ENCODE measurements at places on chromosomes 12 and 14.
A peak's percentile ranks its signal among the peaks of the same experiment; 100 is the strongest.

DNA sequence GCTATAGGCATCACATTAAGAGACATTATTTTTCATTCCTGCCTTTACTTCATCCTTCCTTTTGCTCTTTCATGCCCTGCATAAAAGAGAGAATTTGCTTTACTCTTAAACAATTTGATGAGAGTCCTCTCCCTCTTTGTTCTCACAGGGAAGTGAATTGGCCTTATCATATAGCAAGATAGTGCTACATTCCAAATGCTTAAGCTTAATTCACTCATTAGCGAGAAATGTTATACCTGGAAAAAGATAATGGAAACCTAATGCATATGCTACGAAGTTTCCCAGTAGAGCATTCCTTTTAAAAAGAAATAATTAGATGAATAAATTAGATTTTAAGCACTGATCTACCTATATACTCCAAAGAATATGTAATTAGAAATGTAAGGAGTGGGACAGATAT, 798.8 kb downstream of the C12orf50 start:
- DNase-seq, result no peak

DNA sequence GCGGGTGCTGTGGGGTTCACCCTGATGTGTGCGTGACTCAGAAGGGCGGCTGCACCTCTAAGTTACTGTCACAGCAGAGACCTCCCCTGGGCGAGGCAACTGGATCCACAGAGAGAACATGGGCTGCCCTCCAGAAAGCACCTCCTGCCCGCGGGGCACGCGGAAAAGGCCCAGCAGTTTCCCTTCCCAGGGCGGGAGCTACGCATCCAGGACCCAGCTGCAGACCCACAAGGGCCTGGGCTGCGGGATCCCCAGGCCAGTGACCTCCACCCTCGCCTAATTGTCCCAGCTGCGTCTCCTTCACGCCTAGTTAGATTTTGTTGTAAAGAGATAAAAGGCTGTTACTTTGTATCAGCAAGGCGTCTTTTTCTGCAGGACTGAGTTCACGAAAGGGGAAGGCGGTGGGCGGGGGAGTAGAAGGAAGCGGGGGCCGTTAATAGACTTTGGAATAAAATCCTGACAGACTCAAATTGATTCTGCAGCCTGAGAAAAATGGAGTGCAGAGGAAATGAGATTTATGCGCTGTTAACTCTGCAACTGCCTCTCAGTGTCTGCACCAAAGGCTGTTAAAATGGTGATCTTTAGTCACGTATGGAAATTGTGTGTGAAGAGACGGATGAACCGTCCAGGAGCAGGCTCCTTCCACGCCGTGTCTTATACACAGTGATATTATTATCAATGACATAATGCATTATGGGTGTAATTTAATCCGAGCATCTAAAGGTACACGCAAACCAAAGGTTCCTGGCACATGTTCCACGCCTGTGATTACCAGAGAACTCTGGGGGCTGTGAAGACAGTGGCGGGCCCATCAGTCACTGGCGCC, 65.9 kb upstream of the FBRSL1 start:
- DNase-seq, result no peak

GRCh38 chr14:72709916-72710611, 183.8 kb downstream of the DPF3 start:
- DNase-seq, result no peak

DNA sequence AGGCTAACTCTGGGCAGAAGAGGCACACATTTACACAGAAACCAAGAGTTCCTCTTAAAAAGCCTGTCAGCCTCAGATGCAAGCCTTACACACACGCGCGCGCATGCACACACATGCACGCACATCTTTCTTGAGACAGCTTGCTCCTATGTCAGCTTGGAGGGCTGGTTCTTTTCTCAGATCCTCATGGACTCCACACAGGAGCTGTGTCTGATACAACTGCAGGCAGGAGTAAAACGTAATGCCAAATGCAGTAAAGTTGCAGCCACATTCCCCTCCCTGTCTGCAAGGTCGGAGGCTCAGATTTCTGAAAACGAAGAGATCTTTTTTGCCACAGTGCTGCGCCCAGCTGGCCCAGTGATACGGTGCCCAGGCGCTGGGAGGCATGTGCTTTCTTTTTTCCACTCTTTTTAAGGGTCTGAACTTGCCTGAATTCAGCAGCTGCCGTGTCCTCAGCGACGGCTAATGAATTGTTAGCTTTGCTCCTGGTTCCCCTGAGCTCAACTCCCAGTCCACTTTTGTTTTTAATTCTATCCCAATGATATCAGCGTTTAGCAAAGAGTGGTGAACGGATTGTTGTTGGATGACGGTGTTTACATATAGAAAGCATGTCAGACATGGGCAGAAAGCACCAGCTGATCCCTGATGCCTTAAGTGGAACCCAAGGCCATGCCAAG, 72.9 kb upstream of the FOXN3 start:
- DNase-seq, result peak; percentile 42

- peak; percentile 61 for DNase-seq
Observed at GRCh38 chr14:104639885-104640548, 35.4 kb upstream of the TMEM179 start.

GRCh38 chr12:27969624-27970400, 2.7 kb downstream of the PTHLH start:
- peak; percentile 59 for DNase-seq

GRCh38 chr14:103736546-103737431, 21.2 kb downstream of the ZFYVE21 start:
- no peak for DNase-seq

DNA sequence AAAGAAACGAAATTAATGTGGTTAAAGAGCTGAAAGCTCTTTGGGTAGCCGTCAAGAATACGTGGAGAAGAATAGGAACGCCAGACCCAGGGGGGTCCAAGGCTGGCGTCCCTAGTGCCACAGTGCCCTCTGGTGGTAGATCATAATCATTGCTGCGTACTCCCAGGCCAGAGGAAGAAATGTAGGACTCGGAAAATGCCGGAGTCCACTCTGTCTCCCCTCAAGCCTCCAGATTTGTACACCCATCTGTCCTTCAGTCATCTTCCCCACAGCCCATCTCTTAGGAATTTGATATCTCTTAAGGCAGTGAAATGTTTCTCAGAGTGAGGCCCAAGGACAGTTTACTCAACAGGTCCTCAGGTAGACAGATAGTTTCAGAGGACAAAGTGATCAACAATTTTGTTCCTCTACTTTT, 25.4 kb upstream of the PLEKHG6 start:
- DNase-seq, result peak; percentile 73

GRCh38 chr14:90442388-90442787, 45.6 kb downstream of the CALM1 start:
- no peak for DNase-seq

DNA sequence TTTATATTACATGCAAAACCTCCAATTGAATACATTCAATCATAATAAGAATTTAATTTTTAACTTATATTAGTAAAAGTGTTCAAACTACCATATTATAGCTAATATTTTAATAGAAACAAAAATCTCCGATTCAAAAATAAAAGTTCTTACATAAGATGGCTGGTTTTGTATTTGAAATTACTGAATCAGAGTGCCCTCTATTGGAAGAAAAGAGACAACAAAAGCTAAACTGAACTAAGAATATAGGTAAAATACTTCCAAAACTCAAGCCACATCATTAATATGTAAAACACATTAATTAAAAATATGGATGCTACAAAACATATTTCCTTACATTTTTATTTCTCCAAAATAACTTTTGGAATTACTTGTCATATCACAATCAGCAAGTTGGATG, 120.3 kb downstream of the GARIN6 start:
- peak; percentile 37 for DNase-seq

DNA sequence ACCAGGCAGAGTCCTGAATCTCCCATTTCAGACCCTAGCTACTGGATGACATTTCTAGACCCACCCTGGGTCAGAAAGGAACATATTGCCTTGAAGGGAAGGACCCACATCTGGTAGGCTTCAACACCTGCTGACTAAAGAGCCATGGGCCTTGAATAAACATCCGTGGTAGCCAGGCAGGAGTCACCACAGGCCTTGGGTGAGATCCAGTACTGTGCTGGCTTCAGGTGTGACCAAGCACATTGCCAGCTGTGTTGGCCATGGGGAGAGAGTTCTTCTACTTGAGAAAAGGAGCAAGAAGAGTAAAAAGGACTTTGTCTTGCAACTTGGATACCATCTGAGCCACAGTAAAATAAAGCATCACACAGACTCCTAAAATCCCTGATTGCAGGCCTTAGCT, 332.6 kb downstream of the SLC16A7 start:
- DNase-seq, result no peak

DNA sequence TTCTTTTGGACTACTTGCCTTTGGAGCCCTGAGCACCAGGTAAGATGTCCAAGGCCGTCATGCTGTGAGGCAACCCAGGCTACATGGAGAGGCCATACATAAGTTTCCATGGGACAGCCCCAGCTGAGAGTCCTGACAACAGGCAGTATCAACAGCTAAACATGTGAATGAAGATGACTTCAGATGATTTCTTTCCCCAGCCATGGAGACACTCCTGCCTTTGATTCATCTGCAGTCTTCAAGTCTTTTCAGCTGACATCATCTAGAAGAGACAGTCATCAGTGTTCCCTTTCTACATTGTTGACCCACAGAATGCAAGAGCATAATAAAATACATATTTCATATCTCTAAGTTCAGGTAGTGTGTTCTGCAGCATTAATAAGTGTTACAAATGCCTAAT, 398.7 kb downstream of the BTG1 start:
- no peak for DNase-seq

DNA sequence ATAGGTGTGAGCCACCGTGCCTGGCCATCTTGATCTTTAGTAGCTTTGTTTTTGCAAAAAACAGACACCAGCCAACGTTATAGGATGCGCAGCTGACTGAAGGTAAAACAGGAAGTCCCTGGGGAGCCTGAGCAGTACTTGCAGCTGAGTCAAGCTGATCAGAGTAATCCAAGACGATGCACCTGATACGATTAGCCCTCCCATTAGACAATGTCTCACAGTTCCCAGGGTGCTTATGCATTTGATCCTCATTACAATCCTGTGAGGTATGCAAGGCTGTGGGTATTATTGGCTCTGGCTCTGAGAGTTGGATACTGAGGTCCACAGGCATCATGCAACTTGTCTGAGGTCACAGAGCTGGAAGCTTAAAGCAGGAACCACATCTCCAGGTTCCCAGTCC, 8.1 kb downstream of the KRT18 start:
- no peak for DNase-seq

- no peak for DNase-seq
Observed at GRCh38 chr12:103748002-103748401, 93.0 kb downstream of the NT5DC3 start.

- peak; percentile 67 for DNase-seq
Observed at GRCh38 chr14:39015360-39015961, 87.6 kb downstream of the SEC23A start.

- peak; percentile 43 for DNase-seq
Observed at GRCh38 chr14:105019861-105020814, 745 bp downstream of the CDCA4 start.

- DNase-seq, result no peak
Observed at GRCh38 chr12:67617629-67618028, 30.9 kb upstream of the DYRK2 start.

GRCh38 chr14:64569138-64569631, 19.4 kb downstream of the PPP1R36 start:
- DNase-seq, result peak; percentile 85

DNA sequence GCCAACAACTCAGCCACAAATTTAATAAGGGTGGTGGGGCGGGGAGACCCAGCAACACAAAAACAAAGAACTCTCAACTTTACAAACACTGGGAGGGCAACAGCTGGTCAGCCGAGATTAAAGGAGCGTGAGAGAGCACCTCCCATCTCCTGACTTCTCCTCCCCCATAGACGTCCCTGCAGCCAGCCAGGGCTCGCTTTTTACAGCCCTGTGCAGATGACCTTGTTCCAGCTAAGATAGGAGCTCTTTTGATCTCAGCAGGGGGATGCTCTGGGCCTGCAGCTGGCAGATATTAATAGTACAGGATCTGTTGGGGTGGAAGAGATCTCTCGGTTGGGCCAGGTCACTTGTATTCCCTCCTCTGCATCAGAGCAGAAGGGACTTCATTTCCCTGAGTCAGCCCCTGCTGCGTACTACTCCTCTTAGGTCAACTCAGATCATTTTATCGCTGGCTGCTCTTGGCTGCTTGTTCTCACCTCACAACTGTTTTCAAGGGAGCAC, 475.8 kb downstream of the RAD51B start:
- DNase-seq, result no peak

GRCh38 chr12:117360551-117361346, 677 bp downstream of the NOS1 start:
- no peak for DNase-seq

DNA sequence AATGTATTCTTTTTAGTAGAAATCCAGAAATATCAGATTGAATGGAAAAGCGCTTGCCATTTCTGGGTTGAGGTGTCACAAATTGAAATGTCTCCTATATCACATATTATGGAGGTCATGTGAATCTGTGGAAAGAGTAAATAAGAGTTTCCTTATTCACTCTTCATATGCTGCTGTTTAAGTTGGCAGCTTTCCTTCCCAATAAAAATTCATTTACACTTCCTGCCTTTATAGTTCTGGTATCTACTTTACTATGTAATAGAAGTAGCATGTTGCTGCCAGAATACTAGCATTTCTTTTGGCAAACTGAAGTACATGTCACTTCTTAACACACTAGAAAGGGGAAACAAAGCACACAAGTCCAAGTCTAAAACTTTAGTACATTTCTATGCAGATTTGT, 60.8 kb downstream of the SDR9C7 start:
- no peak for DNase-seq

DNA sequence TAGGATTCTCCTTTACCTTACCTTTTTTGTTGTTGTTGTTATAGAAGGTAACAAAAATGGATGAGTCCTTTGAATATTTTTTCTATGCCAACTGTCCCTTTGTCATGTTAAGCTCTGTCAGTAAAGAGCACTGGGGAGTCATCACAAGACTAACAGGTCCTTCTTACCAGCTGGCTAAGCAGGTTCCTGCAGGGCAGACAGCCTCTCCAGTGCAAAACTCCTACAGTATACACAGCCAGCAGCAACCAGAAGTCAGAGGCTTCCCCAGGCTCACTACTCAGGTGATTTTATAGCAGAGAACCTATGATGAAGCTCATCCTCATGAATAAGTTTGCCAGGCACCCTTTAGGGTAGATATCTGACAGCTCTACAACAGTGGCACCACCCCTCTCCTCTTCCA, 271.1 kb downstream of the RERGL start:
- no peak for DNase-seq

DNA sequence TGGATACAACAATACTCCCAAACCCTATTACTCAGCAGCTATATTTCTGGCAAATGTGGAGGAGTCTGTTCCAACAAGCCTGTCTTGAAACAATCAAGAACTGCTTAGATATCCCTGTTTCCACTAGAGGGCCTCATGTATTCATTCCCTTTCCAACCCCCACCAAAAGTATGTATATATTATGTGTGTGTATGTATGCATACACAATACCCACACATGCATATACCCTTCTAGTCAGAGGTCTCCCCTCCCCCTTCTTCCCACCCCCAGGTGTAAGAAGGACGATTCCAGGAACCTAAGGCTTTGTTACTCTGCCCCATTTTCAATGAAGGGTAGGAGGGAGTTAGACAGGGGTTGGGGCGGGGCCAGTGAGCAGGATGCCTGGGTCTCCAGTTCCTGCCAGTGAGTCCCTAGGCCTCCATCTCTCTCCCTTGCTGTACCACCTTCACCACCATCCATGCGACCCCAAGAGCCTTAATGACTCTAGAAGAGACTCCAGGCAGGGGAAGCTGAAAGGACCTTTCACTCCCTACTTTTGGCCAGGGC, at the start of gene DGKA:
TSS of gene DGKA (plus strand) at position 392 of the 546 bp plus-strand sequence. CDS start 5,342 bp downstream, outside the sequence.
- DNase-seq, result peak; percentile 47
